ENCODE measurements at places on chromosomes 5 and 9. TPM values are rescaled to one million over a fixed set of nuclear protein-coding genes. Genes with fewer than 3 reads are reported as not detected.

DNA sequence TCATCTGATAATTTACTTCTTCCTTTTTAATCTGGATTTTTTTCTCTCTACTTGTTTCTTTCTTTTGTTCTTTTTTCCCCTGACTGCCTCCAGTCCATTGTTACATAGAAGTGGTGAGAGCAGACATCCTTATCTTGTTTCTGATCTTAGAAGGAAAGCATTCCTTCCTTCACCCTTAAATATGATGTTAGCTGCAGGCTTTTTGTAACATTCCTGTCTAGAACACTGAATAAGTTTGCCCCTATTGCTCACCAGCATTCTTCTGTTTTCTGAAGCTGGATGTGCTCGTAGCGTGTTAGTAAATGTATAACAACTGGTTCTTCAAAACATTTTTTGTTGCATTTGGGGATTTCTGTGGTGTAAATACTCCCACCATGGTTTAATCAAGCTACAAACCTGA is 136.7 kb upstream of the NFIL3 start:
- DNase-seq, result no peak

DNA sequence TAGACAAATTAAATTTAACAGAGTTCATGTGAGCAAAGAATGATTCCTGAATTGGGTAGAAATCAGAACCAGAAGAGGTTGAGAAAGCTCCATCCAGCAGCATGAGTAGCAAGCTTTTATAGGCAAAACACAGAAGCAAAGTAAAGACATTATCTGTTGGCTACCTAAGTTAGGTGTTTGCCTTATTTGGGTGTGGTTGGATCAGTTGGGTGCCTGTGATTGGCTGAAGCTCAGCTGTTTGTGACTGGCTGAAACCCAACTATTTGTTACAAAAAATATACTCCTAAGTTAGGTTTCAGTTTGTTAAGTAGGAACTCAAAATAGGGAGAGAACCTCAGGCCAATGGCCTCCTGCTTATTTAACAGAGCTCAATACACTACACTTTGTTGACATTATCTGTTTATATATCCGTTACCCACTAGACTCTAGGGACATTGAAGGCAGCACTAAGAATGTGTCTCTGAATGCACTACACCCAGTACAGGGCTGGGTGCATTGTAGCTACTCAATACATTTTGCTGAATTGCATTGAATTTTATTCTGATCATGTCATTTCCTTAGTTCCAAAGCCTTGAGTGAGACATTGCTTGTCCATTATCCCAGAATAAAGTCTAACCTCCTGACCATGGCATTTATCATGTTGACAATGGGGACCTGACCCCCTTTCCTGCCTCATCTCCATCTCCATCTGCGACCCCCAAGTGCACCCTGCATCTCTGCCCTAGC is 98.7 kb downstream of the CCDC192 start:
- no peak for DNase-seq

GRCh38 chr5:137580030-137580429 is 80.9 kb upstream of the SPOCK1 start:
- DNase-seq, result no peak

GRCh38 chr9:69023650-69024049 is 9.7 kb upstream of the PRKACG start:
- DNase-seq, result no peak

DNA sequence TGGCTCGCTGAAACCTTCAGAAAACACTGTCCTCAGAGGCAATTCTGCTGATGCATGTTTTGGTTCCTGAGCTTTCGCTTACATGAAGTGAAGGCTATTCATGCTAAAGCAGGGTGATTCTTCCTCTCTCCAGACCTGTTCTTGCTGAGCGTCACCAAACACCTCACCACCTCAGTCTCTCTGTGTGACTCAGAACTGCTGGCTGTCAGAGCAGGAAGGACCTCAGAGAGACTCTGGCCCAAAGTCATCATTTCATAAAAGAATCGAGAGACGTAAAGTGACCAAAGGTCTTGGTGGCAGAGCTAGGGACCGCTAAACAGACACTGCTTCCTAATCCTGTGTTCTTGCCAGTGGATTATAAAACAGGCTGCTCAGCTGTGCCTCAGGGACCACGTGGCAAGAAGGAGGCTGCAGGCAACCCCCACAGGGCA is 73.8 kb downstream of the LHFPL2 start:
- DNase-seq, result no peak

DNA sequence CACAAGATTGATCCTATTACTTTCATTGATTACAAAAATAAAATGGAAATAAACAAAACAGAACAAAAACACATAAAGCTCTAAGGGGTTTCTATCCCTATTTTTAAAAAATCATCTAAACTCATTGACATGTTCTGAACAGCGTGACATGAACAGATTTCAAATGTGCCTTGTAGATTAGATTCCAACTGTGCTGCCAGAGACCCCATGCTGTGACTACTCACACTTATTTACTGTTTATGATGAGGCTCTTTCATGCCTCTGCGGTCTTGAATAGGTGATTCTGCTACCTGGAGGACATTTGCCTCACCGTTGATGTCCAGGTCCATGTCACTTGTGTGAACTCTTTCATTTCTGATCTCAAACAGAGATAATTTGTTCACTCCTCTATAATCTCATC is 990.2 kb downstream of the CDH12 start:
- no peak for DNase-seq

GRCh38 chr9:78314953-78315870 is 18.3 kb downstream of the PSAT1 start:
- no peak for DNase-seq

- DNase-seq, result no peak
These were observed 153.4 kb downstream of the HSPA4 start for GRCh38 chr5:133205204-133205603.

- DNase-seq, result no peak
These were observed 197.8 kb upstream of the NREP start for GRCh38 chr5:111954516-111955395.

GRCh38 chr5:174464504-174465165 is 259.7 kb upstream of the MSX2 start:
- DNase-seq, result no peak

GRCh38 chr5:132823481-132824050 is 6.9 kb downstream of the SHROOM1 start:
- no peak for DNase-seq

GRCh38 chr5:150511578-150512367 is 3.8 kb downstream of the NDST1 start:
- DNase-seq, result no peak

DNA sequence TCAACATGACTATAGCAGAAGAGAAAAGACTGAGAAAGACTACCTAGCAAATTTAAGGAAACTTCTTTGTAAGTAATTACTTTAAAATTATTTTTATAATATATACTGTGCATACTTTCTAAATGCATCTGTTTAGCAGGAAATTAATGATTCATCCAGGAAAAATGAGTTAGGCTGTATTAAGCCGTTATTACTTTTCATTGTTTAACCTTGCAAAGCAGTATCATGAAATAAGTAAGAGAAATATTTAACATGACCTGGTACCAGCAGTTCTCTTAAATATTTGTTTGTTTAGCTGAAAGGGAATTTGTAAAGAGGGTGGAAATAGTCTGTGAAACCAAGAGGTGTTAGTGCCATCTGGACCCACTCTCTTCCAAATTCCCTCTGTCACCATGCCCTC is 175.0 kb downstream of the GNAQ start:
- no peak for DNase-seq

DNA sequence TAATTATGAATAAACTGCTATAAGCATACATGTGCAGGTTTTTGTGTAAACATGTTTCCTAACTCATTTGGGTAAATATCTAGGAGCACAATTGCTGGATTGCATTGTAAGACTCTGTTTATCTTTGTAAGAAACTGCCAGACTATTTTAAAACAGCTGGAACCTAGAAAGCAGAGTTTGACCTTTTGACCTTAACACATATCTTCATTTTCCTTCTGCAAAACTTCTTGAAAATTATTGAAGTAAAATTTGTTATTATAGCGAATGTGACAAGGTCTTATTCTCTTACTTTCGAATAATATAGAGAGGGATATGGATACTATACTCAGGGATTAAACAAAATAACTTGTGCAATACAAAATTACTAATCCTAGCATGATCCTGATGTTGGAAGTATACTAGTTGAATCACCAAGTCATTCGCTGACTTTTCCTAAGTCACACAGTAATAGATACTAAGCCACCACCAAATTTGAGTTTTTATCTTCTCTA is 3.2 kb upstream of the ANXA1 start:
- no peak for DNase-seq

DNA sequence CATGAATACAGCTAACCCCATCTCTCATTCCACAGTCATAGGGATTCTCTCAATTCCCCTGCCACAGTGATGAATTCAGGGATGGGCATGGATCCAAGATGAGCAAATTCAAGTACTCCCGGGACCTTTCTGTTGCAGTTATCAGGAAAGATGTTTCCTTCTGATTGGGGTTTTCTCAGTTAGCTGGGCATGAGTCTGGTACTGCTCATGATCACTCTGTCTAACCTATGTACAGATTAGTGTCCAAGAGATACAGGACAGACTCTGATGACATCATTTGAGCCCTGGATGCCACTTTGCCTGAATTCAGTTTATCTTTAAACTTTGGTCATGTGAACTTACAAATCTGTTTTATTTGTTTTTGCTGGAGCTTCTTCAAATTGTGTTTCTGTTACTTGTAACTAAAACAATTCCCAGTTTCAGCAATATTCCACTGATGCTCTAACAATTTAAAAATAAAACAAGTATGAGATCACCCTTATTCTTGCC is 257.7 kb upstream of the KLF9 start:
- DNase-seq, result no peak

GRCh38 chr9:77980622-77981021 is 51.0 kb downstream of the GNAQ start:
- no peak for DNase-seq

DNA sequence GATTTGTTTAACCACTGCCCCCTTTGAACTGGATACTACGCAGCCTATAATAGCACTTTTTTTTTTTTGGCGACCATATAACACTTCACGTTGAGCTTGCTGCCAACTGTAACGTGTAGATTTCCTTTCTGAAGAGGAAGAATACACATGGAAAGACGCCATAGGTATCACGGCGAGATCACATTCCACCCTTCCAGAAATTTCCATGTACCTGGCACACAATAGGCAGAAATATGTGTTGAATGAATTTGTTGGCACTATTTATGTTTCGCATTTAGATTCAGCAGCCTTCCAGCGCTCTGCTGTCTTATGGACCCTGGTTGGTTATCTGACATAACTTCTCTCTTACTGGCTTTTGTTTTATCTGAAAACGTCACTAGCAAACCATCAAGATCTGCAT is 250.3 kb downstream of the SLIT3 start:
- DNase-seq, result no peak

GRCh38 chr9:104758974-104759373 is 5.0 kb upstream of the NIPSNAP3B start:
- no peak for DNase-seq

GRCh38 chr5:76367623-76368371 is 35.3 kb upstream of the IQGAP2 start:
- no peak for DNase-seq

DNA sequence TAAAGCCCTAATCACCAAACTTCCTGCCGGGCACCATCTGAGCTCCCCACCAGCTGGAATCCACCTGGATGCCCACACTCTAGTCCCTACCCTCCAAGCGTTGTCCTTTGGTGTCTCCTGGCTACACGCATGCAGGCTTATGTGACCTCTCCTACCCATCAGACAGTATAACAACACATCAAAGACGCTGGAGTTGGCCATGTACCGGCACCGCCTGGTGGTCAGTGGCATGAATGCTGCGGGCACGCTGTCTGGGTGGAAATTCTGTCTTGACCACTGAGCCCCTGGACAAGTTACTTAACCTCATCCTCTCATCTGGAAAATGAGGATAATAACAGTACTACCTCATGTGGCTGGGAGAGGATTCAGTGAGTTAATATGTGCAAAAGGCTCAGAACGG is 23.4 kb upstream of the CORO2A start:
- DNase-seq, result peak; percentile 12

DNA sequence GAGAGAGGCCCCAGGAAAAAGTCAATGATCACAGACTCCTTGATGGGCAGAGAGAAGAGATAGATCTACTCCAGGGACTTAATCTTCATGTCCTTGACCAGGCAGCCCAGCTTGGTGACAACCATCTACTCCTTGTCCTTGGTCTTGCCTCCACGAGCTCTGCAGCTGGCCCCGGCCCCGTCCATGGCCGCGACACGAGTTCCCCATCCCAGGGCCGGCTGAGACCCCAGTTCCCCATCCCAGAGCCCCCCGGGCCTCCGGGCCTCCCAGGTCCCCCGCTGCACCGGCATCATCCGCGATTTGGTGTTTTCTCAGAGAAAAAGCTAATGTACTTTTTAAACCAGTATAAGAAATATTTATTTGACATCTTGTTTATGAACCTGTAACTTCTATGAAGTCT is 2.5 kb upstream of the PGGT1B start:
- no peak for DNase-seq

DNA sequence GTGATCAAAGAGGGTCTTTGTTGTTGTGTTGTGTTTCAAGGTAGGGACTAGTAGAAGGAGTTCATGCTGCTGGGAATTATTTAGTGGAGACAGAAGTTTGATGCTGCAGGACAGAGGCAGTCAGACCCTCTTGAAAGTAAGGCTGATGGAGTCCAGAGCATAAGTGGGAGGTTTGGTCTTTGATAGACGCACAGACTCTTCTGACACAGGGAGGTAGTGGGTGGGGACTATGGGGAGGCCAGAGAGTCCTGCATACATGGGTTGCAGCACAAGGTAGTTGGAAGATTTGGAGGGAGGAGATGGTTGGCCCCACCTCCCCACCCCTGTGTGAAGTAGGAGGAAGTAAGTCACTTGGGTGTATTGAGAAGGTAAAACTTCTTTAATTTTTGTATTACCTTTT is 2.4 kb upstream of the CCDC112 start:
- no peak for DNase-seq

DNA sequence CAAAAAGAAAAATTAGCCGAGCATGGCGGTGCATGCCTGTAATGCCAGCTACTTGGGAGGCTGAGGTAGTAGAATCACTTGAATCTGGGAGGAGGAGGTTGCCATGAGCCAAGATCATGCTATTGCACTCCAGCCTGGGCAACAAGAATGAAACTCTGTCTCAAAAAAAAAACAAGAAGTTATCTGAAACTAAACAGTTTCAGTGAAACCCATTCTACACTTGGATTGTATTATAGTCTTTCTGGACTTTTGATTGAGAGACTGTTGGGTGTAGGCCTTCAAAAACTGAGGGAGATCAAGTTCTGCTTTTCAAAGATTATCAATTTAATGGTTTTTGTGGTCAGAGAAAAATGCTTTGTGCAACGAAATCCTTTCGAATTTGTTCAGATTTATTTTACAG is 34.6 kb upstream of the SPINK5 start:
- DNase-seq, result no peak

GRCh38 chr9:71703172-71703872 is 65.0 kb downstream of the CEMIP2 start:
- DNase-seq, result no peak

GRCh38 chr5:3911773-3912172 is 316.1 kb downstream of the IRX1 start:
- no peak for DNase-seq

The FOXI1 gene
- polyA plus RNA-seq, result not detected

The PAPPA gene
- not detected for polyA plus RNA-seq

The RASGEF1C gene
- not detected for polyA plus RNA-seq

The STPG3 gene
- not detected for polyA plus RNA-seq

The GBGT1 gene
- 0.14 TPM for polyA plus RNA-seq

The ECSCR gene
- not detected for polyA plus RNA-seq

The LCN9 gene
- polyA plus RNA-seq, result not detected

The GABBR2 gene
- polyA plus RNA-seq, result not detected

The WDR38 gene
- polyA plus RNA-seq, result not detected

The BTNL8 gene
- not detected for polyA plus RNA-seq

The SOWAHA gene
- polyA plus RNA-seq, result not detected

All from naive thymus-derived CD4-positive, alpha-beta T cell (primary cell).